ENCODE measurements at places on chromosomes 11 and 22.

DNA sequence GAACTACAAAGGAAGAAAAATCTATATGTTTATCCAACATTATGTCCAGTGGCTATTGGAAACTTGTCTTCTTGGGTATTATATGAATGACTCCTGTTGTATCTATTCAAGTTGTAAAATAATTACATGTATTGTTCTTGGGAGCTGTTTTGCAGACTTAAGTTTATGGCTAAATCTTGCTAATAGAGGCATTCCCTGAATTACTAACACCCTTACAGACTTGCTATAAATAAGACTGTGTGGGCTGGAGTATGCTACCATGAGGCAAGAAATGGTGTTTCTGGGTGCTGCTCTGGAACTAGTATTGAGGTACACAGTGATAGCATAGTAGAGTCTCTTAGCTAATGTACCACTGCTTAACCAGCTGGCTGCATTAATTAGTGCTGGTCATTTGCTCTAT lies 155.1 kb downstream of the HIPK3 start:
- no peak for DNase-seq

DNA sequence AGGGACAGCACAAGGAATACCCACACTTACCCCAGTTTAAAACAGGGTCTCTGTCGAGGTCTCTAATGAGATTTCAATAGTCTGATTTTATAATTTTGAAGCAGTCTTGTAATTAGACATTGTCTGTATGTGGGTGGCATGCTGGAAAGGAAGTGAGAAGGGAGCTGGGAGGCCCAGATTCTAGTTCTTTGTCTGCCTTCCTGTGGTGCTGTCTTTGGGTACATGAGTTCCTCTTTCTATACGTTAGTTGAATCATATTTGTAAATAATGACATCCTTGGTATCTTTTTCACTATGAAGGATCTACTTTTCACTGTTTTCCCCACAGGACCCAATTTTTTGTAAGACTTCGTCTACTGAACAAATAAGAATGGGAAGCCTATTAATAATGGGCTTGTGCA lies 42.0 kb upstream of the TENM4 start:
- no peak for DNase-seq

GRCh38 chr22:32713737-32714457 lies 87.6 kb upstream of the TIMP3 start:
- no peak for DNase-seq

GRCh38 chr11:95989076-95989605 lies 65.2 kb upstream of the MTMR2 start:
- DNase-seq: no peak

- DNase-seq: no peak
These were observed 476.7 kb upstream of the CCDC179 start for GRCh38 chr11:23336961-23337360.

DNA sequence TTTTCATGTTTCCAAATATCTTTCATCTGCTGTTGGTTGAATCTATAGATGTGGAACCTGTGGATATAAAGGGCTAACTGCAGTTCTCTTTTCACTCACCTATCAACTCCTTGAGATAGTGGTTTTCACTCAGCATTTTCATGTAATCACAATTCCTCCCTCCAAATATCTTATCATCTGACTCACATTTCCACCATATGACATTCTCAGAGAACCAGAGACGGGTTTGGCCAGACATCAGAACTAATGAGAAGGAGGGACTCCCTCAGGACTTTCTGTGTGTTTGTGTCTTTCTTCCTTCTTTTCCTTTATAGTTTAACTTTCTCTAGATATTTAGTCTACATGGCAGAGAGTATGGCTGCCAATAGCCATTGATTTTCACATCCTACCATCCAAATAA lies 134.8 kb upstream of the DDI1 start:
- DNase-seq: no peak

DNA sequence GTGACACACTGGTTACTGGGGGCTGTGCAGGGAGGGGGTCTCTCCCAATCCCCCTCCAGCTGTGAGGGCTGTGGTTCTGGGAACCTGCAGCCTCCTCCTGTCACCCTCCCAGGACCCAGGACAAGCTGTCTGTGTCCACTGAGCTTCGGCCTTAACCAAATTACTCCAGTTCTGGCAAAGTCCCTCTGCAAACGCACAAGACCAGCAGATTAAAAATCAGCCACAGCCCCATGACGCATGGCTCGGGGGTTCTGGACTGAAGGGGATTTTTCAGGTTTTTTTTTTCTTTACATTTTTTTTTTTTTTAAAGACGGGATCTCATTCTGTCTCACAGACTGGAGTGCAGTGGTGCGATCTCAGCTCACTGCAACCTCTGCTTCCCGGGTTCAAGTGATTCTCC lies 32.2 kb upstream of the A4GALT start:
- DNase-seq: no peak

DNA sequence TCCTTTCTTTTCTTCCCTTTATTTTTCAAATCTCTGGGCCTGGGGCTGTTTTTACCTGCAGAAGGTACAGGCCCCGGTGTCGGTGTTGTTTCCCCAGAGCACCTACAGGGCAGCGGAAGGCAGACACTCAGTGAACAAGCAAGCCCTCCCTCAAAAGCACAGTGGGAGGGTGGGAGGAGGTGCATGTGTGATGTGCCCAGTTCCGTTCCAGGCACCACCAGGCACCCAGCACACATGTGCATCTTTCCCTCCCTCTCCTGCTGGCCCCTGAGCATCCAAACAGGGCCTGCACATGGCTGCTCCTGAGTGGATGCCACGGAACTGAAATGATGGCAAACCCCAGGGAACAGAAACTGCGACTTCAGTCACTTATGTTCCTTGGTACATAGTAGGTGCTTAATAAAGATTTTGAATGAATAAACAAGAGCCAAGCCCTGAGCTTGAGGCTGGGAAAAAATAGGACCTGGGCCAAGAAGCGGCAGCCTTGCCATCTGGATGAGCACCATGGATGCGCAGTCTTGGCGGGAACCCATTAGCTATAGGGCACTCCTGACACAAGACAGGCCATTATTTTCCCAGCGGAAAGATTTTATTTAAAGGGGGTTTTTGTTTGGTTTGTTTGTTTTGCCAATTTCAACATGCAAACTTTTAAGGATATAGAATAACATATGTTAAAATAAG lies 47.8 kb downstream of the ARRB1 start:
- no peak for DNase-seq
